ENCODE measurements at places on chromosomes 2 and 18.

GRCh38 chr18:74407888-74408287 is 49.2 kb downstream of the DIPK1C start:
- peak overlapping the region; percentile 96 for H3K27ac ChIP-seq
- H3K4me1 ChIP-seq = peaks cover 23% of the 10 kb centered on the region

DNA sequence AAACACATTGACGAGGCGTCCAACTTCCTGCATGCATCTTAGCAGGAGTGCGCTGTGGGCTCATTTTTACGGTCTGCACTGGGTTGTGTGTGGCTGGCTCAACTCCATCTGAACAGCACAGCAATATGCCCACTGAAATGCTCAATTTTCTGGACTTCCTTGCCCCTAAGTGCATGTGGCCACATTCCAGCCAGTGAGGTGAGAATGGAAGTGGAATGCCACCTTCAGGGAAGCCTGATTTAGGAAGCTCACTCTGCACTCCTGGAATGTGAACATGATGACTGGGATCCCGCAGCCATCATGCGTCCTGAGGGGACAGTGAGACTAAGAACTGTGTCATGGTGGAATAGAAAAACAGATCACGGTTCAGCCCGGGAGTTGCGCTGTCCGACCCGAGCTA is 76.2 kb downstream of the PSMG2 start:
- no peaks in the 10 kb centered on the region for H3K27me3 ChIP-seq
- no peaks in the 10 kb centered on the region for H3K4me1 ChIP-seq
- H3K36me3 ChIP-seq = no peaks in the 10 kb centered on the region
- DNase-seq = no peak

DNA sequence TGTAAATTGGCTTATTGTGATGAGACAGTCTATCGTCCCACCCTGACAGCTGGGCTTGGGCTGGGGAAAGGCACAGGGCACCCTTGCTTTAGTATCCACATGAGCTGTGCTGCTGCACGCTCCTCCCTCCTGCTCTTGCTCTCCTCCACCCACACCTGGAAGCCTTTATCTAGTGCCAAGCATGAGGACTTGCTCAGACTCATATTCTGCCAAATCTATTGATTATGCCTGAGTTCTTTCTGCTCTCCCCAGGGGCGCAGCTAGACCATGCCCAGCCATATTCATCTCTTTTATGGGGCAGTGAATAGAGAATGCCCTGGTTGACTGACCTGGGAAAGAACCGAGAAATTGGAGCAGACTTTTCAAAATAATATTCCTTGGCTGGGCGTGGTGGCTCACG is 29.0 kb upstream of the DPYSL5 start:
- H3K27ac ChIP-seq = no peak overlapping the region
- H3K4me1 ChIP-seq = peaks cover 2% of the 10 kb centered on the region
- no peak overlapping the region for H3K4me3 ChIP-seq
- no peak for DNase-seq
- H3K36me3 ChIP-seq = peaks cover 2% of the 10 kb centered on the region

DNA sequence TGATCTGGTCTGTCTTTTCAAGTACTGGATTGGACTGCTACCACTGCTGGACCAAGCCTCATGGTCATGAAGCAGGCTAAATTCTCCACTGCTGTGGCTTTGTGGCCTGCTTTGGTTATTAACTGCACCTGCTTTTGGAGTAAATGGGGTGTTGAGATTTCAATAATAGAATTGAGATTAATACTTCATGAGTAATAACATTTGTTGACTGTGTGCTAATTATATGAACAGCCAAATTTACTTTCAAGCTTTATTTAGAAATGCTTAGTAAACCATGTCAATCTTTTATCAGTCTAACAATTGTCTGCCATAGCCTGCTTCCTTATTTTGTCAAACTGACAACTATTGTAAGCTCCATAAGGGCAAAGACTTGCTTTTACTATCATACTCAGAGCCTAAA is 27.4 kb upstream of the MTIF2 start:
- DNase-seq = no peak
- no peak overlapping the region for H3K4me3 ChIP-seq
- no peaks in the 10 kb centered on the region for H3K27me3 ChIP-seq
- H3K27ac ChIP-seq = no peak overlapping the region
- peaks cover 25% of the 10 kb centered on the region for H3K4me1 ChIP-seq
- peaks cover 5% of the 10 kb centered on the region for H3K36me3 ChIP-seq

- H3K4me1 ChIP-seq = no peaks in the 10 kb centered on the region
- no peak overlapping the region for H3K27ac ChIP-seq
- H3K36me3 ChIP-seq = no peaks in the 10 kb centered on the region
- peaks cover 9% of the 10 kb centered on the region for H3K27me3 ChIP-seq
- DNase-seq = no peak
Measured at GRCh38 chr18:74234326-74235171, 57.2 kb downstream of the CYB5A start.
